ENCODE measurements at places on chromosomes 5 and 9.
A peak's percentile ranks its signal among the peaks of the same experiment; 100 is the strongest.

- DNase-seq, result no peak
Measured at GRCh38 chr9:89419978-89420394, 77.9 kb downstream of the SEMA4D start.

- DNase-seq, result peak; percentile 28
Measured at GRCh38 chr9:124455820-124456219, 5.6 kb downstream of the ADGRD2 start.

GRCh38 chr9:133581011-133581410, 28.2 kb downstream of the FAM163B start:
- no peak for DNase-seq

DNA sequence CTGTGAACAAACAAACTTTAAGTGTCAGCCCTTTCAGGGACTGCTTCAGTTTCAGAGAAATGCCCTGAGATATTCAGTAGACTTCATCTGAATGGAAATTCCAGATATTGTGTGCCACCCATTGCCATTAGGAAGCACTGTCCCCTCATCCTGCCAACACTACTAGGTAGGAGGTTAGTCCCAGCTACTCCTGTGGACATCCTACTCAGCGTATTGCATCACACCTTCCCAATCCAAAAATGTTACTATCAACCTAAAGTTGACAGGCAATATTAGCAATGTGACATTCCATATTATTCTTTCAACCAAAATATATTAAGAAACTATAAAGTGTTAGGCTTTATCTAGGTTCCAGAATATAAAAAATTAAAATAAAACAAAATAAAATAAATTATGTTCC, 552.0 kb upstream of the ST8SIA4 start:
- no peak for DNase-seq

DNA sequence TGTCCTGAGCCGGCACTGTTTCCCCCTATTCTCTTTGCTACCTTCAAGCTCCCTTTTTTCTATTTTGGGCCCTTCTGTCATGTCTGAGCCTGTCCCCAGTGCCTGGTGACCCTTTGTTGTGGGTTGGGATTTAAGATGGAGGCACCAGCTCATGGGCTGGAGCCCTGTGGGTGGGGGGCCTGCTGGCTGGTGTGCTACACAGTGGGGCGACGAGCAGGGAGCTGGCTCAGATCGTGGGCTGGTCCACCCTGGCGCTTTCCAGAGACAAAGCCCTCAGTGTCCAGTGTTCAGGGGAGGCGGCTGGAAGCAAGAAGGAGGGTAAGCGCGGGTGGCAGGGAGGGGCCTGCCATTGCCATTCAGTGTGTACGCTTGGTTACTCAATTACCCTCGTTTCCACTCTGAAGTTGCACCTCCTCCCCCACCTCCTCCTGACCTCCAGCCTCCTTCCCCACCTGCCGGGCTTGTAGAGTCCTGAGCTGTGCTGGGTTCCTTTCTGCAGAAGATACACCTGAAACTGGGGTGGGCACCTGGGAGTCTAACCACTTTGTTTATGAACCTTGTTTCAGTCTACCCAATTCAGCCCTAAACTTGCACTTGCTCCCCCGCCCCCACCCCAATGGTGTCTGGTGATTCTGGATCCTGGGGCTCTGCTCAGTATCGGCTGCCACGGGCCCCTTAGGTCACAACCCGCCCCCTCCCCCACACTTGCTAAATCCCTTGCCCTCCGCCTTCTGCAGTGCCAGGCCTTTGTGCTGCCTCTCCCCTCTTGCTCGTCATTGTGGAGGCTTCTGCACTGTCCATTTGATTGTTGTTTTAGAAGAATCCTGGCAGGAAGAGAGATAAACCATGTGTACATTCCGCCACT, 49.9 kb downstream of the MVB12B start:
- peak; percentile 77 for DNase-seq

DNA sequence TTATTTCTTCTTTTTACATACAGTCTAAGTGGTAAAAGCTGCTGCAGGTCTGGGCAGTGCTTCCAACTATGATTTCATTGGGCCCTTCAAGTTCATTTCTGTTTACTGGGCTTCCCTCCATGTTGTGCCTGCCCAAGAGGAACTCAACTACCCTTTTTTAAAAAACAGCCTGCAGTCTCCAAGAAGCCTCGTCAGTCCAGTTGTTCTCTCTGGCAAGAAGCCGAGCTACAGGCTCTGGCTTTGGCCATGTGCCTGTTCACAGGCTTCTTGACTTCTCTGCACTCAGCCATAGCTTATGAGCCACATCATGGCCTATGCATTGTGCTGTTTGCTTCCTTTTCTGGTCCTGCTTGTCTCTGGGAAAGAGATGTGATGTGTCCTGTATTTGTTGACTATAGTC, 119.7 kb upstream of the PJA2 start:
- DNase-seq, result no peak

DNA sequence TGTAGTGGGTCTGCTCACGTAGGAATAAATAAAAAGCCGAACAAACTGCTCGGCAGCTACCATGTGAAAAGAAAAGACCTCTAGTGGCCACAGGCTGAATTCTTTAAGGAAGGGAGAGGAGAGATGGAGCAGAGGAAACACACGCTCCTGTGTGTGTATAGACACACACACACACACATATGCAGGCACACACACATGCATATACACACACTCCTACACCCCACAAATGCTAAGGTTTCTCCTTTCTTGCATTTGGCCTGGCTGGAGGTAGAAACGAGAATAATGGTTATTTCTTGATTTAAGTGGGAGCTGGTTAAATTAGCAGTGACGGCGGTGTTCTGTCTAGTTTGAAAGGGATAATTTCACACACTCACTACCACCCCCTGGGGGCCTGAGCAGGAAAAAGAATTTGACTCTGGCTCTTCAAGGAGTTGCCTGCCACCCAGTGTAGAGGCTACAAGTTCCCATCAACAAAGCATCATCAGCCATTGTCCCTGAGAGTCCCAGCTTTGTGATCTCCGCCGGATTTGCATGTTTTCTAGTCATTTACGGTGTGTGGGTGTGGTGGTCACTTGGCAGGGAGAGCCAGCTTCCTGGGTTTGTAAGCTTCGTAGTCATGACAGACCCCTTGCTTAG, at the start of gene INSYN2B:
Gene INSYN2B (minus strand): TSS at position 78 of the 636 bp plus-strand sequence. CDS start 96,597 bp downstream, outside the sequence.
- DNase-seq, result peak; percentile 87

- no peak for DNase-seq
Measured at GRCh38 chr5:141870228-141870627, 8.0 kb downstream of the PCDH1 start.

DNA sequence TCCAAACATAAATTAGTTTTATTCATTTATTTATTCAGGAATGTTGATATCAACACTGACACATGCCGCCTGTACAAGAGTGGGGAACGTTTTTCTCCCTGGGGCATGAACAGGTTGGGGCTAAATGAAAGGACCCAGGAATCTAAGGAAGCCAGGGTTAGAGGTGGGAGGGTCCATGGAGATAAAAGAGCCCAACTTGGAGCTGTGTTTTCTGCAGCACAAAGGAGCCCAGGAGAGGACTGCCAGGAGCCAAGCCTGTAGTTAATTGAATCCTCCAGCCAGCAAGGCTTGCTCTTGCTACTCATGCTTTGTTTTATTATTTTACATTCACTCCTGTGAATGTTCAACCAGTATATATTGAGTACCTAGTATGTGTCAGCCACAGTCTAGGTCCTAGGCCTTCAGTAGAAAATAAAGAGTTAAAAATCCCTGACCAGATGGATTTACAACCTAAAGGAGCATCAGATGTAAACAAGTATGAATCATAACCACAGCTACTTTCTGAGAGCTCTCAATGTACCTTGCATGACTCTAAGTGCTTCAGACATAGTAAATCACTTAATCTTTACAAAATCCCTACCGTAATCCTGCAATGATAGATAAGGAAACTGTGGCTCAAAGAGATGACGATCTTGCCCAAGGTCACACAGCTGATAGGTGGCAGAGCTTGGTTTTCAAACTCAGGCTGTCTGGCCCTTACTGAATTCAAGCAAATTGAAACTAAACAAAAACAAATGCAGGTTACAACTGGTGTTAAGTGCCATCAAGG, 69.8 kb downstream of the ASTN2 start:
- DNase-seq, result no peak

- DNase-seq, result no peak
Measured at GRCh38 chr5:142661957-142662356, 23.9 kb downstream of the FGF1 start.
